ENCODE measurements at places on chromosomes 7 and 10. TPM values are rescaled to one million over a fixed set of nuclear protein-coding genes. Genes with fewer than 3 reads are reported as not detected.

The MOGAT3 gene
- 58.3 TPM for total RNA-seq

The TMEM72 gene
- total RNA-seq, result 14.9 TPM

The WNT2 gene
- total RNA-seq, result 0.20 TPM

The URGCP gene
- total RNA-seq, result 51.0 TPM

The SHOC2 gene
- total RNA-seq, result 68.5 TPM

GRCh38 chr7:65444205-65444842, 70.7 kb downstream of the ZNF92 start:
- no peak for DNase-seq

DNA sequence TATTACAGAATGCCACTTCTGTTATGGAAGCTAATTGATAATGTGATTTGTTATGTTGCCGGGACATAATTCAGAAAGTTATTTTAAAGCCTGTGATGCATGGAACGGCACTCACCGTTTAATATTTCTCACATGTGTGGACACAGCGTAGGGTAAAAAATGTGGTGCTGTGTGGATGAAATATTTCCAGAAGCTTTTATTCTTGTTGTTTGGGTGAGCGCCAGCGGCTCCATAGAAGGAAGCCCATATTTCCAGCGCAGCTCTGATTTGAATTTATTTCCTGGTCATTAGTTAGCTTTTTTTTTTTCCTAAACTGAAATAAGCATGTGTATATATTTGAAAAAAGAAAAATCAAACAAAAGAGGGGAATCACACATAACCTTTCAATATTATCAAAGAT, 20.2 kb upstream of the NKX6-2 start:
- no peak for DNase-seq

DNA sequence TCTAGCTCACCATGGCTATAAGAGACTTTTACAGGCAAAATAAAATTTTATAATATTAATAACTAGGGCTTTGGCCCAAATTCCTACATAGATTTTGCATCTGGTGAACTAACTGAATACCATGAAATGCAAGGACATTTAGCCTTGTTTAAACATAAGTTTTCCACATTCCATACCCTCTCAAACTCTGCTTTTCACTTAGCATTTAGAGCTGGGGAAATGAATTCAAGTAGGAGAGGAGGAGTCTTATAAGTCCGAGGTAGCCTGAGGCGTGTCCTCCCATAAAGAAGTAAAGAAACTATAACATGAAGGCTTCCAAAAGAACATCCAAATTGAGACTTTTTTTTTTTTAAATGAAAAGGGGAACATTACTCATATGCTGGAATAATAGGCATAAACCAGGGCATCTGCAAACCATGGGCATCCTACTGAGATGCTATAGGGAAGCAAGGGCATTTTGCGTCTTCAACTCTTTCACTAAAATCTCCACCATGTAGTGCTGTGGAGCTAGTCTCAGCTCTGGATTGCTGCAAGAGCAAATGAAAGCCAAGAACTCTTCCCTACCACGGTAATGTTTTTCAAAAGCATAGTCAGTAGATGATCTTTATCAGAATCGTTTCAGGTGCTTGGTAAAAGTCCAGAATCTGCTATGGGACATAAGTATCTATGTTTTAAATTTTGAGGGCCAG, 79.1 kb downstream of the PALS2 start:
- DNase-seq, result no peak

- DNase-seq, result peak; percentile 75
These were observed at the start of gene URGCP for GRCh38 chr7:43906331-43907010. URGCP (minus strand) TSS chr7:43906596; CDS start chr7:43906575, 21 bp downstream.

- DNase-seq, result peak; percentile 6
These were observed 69.1 kb downstream of the MEST start for GRCh38 chr7:130560972-130561371.

DNA sequence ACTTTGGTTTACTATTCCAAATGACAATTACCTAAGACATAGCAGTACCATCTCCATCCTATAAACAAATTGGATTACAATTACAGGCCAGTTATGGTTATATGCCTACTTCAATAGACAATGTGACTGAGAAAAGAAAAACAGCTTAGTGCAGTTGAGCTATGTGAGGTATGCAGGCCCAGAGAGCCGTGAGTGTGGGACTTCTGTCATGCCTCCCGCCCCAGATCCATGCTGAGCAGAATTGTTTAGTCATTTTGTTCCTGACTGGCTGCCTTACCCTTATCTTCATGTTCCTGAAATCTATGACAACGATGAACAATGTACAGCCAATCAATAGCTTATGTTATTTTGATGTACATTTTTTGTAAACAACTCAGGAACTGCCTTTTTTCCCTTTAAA, 21.7 kb downstream of the LARP4B start:
- no peak for DNase-seq

- DNase-seq, result no peak
These were observed 923.6 kb downstream of the GATA3 start for GRCh38 chr10:8978100-8978499.

GRCh38 chr10:8133146-8133545, 78.7 kb downstream of the GATA3 start:
- no peak for DNase-seq

GRCh38 chr7:37346761-37347160, 101.9 kb downstream of the ELMO1 start:
- DNase-seq, result no peak

GRCh38 chr7:117250801-117251200, 72.1 kb downstream of the WNT2 start:
- no peak for DNase-seq

DNA sequence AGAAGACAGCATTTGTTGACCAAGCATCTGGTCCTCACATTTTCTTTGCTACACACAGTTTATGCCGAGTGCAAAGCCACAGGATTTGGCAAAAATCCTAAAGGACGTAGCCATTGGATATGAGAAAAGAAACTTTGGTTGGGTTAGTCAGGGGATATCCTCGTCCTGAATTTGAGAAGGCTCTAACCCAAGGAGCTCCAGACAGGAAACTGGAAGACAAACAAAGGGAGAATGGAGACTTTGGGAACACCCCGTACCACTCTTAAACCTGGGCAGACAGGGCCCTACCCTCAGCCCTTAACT, 146.6 kb upstream of the FRMD4A start:
- DNase-seq, result no peak

GRCh38 chr10:10796061-10796773, 221.5 kb upstream of the CELF2 start:
- DNase-seq, result no peak

DNA sequence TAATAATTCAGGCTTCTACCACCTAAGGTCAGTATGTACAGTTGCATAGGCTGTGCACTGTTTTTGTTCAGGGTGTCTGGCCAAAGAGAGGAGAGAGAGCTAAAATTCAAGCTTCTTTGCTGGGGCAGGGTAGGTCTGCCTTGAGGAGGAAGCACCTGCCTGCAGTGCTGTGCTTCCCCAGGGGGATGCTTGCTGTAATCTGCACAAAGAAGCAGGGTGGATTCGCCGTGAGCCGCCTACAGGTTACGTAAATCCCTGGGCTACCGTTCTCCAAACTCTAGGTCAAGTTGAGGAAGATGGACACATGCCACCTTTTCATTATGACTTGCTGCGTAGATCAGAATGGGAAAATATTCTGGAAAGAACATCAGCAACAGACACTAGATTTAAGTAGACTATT, 543.3 kb downstream of the TNS3 start:
- DNase-seq, result no peak

DNA sequence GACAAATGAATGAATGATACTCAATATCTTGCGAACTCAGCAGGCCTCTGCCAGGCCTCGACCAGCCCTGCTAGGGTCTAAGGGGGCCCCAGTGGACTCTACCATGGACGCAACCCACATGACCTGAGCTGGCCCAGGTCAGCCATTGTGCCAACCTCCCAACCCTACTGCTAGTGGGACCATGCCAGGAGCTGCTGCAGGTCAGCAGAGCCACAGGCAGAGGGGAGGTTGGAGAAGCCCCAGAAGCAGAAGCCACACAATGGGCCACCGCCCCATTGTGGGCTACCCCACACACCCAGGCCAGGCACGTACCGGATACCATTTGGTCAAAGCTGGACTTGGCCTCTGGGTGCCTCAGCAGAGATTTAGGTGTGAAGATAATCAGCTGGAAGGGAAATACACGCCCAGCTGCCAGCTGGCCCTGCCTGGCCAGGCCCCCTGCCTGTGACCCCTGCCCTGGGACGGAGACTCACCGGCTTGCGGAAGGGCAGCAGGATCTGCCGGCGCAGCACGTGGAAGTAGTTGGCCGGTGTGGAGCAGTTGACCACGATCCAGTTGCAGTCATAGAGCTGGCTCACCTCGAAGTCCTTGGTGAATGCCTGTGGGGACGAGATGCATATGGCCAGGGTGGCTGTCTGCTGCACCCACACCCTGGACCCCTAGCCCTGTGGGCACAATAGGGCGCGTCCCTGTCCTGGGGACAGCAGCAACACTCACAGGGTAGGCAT, 24.5 kb downstream of the OGDHL start:
- no peak for DNase-seq

- no peak for DNase-seq
These were observed 89.4 kb downstream of the C10orf105 start for GRCh38 chr10:71630168-71630567.

DNA sequence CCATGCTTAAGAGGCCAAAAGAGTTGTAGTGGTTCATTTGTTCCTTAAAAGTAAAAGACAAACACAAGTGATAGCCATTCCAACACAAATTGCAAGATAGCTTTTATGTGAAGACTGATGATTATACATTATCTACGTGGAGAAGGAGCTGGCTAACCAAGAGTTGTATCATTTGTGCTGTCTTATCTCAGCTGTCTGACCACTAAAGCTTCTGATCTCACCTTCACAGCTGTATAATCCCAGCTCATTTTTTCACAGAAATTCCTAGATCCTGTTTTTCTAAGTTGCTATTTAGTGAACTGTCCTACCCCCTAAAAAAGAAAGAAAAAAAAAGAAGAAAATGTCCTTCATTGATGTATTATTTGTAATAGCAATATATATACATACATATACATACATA, 9.8 kb downstream of the USP6NL start:
- DNase-seq, result no peak

GRCh38 chr10:35889226-35889625, 247.1 kb upstream of the FZD8 start:
- DNase-seq, result no peak

- peak; percentile 72 for DNase-seq
These were observed at the start of gene ACBD7 for GRCh38 chr10:15088428-15089261. ACBD7 (minus strand) TSS chr10:15088776; CDS start chr10:15088728, 48 bp downstream.

DNA sequence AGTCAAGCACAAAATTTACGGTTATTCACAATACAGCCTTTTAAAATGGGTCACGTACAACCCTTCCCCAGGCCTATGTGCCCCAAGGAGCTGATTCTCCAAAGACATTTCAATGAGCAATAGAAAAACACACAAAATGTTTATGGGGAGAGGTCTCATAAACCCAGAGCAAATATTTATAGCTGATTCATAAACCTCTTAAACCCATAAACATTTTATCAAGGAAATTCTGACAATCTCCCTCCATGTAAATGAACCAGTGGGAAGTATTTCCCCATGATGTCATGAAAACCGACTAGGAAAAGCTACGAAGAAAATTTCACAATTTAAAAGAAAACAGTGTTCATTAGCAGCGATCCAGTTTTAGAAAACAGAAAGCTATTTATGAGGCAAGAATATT, 36.0 kb downstream of the SFMBT2 start:
- DNase-seq, result no peak

All from mucosa of descending colon (tissue), 3 donors.